Kidney epithelial cell (primary cell): ENCODE measurements at places on chromosomes 5 and 9. TPM values are rescaled to one million over a fixed set of nuclear protein-coding genes. Genes with fewer than 3 reads are reported as not detected.

The IL31RA gene
- total RNA-seq, result 1.2 TPM in 1 of 2 replicates, not detected in the other

- DNase-seq, result no peak
Measured at GRCh38 chr9:98326459-98327248, 71.2 kb upstream of the TBC1D2 start.

DNA sequence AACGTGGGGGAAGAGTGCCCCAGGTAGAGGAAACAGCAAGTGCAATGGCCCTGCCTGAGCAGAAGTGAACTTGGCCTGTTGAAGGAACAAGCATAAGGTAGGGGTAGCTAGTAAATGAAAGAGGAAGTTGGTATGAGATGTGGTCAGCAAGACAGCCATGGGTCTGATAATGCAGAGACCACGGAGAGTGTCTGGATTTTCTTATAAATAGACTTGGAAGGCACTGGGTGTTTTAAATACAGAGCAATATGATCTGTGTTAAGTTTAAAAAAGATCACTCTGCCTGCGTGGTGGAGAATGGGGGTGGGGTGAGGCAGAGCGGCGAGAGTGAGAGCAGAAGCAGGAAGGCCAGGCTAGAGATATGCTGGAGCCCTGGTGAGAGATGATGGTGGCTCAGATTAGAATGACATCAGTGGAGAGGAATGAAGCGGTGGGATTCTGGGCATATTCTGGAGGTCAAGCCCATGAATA, 4.2 kb downstream of the ADAM19 start:
- no peak for DNase-seq

- no peak for DNase-seq
Measured at GRCh38 chr9:33151007-33151557, 16.1 kb downstream of the B4GALT1 start.

DNA sequence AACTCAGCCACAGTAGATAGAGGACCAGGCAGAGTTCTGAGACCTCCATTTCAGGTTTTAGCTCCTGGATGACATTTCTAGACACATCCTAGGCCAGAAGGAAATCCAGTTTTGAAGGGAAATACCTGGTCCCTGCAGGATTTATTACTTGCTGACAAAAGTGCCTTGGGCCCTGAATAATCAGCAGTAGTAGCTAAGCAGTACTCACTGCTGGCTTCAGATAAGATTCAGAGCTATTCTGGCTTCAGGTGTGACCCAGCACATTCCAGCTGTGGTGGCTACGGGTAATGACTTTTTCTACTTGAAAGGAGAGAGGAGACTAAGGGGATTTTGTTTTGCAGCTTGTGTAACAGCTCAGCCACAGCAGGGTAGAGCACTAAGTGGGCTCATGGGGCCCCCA, 34.0 kb downstream of the NDUFAF2 start:
- no peak for DNase-seq

- no peak for DNase-seq
Measured at GRCh38 chr5:163165277-163165676, 272.1 kb upstream of the CCNG1 start.
